ENCODE measurements at places on chromosomes 16 and 17.

GRCh38 chr17:46108550-46109110, 84.6 kb downstream of the KANSL1 start:
- DNase-seq: no peak

GRCh38 chr16:52929478-52930400, 123.0 kb downstream of the CHD9NB start:
- DNase-seq: no peak

- DNase-seq: no peak
These were observed 3.4 kb upstream of the HOXB5 start for GRCh38 chr17:48596735-48597527.

DNA sequence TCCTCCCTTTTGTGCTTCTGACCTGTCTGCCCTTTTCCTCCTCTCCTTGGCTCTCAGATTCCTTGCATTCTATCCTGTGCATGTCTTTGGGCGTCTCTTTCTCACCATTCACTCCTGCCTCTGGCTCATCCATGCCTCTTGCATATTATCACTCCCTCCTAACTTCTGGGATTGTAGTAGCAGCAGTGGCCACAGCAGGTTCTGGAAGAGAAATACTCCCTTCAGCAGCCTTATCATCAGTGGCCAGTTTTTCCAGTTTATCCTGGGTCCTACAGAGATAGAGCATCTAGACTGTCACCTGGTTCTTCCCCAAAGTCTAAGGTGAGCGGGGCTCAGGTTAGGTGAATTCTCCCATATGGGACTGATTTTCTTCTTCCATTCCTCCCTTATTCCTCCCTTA, 354.0 kb upstream of the CCL2 start:
- DNase-seq: no peak

- no peak for DNase-seq
These were observed 19.6 kb upstream of the P2RX1 start for GRCh38 chr17:3935825-3936355.

GRCh38 chr16:80720804-80721371, 83.5 kb downstream of the CDYL2 start:
- no peak for DNase-seq

GRCh38 chr17:49516180-49516579, 21.1 kb downstream of the NGFR start:
- DNase-seq: no peak

GRCh38 chr17:9874722-9875121, 30.3 kb downstream of the RCVRN start:
- DNase-seq: no peak

DNA sequence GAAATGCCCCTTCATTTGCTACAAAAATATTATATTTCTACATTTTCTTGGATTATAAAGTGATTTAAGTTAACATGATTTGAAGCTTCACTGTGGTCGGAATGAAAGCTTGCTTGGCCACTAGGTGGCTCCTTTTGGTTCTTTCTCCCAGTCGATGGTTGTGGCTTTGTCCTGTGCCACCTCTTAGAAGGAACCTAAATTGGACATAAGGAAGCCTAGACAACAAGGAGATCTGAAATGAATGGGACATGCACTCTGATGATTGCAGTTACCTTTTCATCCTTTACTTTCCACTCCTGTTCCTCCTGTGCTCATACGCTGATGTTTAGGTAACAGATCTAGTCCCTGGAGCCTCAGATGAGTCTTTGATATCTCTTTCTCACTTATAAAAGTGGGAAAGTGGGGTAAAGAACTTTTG, 39.2 kb downstream of the FTO start:
- no peak for DNase-seq

- DNase-seq: no peak
These were observed 51.8 kb downstream of the CA10 start for GRCh38 chr17:52106638-52107261.

GRCh38 chr17:40452216-40452787, 9.1 kb downstream of the IGFBP4 start:
- no peak for DNase-seq

DNA sequence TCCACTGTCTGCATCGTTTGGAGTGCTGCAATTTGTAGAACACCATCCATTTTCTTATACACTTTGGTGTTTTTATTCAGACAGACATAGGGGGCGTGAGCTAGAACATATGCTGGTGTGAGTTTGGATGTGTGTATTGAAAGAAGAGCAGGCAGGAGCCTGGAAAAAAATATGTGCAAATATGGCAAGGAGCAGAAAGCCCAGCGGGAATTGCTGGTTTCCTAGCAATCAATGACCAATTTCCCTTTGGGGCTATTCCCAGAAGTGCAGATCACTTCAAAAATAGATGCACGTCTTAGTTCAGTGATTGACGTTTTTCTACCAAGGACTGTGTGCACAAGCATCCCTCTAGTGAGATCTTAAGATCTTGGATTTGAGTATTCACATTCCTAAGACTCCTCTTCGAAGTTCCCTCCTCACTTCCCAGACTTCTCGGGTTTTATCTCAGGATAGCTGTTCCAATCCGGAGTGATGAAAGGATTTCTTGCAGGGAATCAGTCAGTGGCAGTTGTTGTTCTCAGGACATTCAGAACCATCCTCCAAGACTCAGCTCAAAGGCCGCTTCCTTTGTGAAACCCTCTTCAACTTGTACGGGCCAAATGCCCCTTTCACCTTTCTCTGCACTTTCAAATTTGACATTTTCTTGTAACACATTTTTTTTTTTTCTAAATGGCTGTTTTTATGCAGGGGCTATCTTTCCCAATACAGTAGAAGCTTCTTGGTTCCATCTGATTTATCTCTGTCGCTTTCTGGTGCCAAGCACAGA, 268.7 kb upstream of the ASIC2 start:
- DNase-seq: no peak

GRCh38 chr17:17824119-17824782, 12.5 kb downstream of the SREBF1 start:
- DNase-seq: no peak

DNA sequence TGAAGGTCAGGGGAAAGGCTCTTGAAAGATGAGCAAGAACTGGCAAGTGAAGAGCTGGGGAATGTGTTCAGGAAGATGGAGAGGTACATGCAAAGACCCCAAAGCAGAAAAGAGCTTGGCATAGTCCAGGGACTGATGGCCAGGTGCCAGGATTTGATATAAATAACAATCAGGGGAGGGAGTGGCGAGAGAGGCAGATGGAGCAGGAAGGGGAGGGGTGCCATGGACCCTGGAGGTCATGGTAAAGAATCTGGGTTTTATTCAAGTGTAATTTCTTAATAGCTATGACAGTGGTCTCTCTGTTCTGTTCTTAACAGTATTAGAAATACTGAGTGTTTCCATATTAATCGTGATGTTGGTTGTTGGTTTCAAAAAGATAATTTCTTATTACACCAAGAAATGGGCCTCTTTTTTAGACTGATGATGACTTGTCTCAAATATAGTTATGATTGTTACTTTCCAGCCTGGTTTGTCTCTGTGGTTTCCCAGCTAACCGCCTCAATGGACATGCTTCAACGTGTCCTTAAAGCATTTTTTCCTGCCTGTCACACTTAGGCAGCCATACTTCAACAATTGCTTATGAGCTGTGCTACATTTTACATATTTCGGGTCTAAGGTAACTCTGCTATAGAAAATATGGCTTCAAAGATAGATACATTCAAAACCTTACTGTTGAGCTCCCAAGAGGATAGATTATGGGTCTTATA, 49.4 kb downstream of the MYH10 start:
- no peak for DNase-seq

GRCh38 chr16:68744744-68745280, 7.7 kb downstream of the CDH1 start:
- no peak for DNase-seq

GRCh38 chr17:77861133-77861695, 97.3 kb upstream of the TNRC6C start:
- no peak for DNase-seq

DNA sequence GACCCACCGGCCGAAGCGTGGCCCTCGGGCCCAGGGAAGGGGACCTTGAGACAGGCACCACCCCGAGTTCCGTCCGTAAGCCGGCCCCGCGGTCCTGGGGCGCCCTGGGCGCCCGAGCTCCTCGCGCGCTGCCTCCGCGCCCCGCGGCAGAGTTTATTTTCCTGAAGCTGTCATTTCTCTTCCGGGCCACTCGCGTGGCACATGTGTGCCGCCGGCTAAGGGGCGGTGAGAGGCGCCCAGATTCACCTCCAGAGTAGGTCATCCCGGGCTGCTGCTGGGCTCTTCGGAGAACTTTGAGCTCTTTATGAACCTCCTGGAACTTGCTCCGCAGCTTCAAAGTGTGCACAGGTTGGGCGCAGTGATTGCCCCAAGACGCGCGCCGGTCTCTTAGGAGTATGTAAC, 489 bp downstream of the ZC3H18 start:
- DNase-seq: peak; percentile 47

DNA sequence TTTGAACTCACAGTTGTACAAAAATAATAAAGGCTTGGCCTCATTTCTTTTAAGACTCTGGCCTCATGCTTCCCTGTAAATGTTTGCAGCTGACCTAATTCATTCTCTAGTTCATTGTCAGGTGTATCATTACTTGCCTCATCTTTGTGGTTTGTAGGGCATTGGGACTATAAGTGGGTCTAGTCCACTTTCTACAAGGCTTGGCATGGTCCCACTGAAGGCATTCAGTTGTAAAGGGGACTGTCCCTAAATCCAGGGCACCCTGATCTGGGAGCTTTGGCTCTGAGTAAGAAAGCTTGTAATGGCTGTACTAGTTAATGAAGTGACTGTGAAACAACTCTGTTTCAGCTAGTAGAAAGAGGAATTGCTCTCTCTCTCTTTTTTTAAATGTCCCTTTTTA, 2.7 kb downstream of the KCTD2 start:
- no peak for DNase-seq

GRCh38 chr16:21656795-21657768, 4.7 kb upstream of the IGSF6 start:
- DNase-seq: peak; percentile 79

DNA sequence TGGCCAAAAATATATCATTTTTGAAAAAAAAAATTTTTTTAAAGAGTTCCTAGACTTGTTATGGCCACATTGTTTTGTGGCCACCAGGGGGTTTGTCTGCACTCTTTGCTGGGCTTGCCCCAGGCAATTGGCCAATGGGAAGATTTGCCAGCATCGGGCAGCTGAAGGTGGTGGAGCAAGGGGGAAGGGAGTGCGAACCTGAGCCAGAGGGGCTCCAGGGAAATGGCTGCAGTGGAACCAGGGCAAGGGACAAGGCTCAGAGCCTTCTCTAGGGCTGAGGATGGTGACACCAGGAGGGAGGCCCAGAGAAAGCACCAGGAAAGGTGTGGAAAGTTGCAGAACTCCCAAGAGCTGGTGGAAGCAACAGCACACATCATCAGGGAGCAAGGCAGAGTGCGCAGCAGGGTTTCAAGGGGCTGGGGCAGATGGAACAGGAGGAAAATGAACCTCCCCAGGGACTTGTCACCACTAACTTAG, 15.5 kb upstream of the CMIP start:
- DNase-seq: peak; percentile 29

- DNase-seq: no peak
These were observed 18.8 kb downstream of the HS3ST3A1 start for GRCh38 chr17:13582776-13583547.

DNA sequence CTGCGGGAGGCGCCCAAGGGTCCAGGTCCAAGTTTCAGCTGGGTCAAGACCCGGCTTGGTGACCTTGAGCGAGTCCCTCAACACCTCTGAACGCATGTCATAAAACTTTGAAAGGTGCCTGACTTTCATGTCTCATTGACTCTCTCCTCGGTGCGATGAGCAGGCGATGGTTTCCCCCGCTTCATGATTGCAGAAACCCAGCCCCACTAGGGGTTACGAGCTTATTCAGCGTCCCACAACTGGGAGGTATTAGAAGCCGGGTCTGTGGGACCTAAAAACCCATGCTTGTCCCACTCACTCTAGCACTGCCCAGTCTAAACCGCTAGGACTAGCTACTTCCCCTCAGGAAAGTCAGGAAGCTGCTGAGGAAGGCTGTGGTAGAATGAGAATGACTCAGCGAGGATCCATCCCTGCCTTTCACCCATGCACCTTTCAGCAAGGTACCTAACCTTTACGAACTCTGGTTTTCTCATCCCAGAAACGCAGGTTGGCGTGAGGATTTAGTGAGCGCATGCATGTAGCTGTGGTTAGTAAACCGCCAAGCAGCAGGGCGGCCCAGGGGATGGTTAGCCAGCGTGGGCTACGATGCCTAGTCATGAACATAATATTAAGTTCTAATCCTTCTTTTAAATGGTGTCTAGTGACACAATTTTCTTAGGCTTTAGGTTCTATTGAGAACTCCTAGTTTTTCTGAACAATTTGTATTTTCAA, 26.2 kb upstream of the RFFL start:
- DNase-seq: no peak

- DNase-seq: peak; percentile 69
These were observed 661 bp downstream of the TEX2 start for GRCh38 chr17:64262198-64262999.

DNA sequence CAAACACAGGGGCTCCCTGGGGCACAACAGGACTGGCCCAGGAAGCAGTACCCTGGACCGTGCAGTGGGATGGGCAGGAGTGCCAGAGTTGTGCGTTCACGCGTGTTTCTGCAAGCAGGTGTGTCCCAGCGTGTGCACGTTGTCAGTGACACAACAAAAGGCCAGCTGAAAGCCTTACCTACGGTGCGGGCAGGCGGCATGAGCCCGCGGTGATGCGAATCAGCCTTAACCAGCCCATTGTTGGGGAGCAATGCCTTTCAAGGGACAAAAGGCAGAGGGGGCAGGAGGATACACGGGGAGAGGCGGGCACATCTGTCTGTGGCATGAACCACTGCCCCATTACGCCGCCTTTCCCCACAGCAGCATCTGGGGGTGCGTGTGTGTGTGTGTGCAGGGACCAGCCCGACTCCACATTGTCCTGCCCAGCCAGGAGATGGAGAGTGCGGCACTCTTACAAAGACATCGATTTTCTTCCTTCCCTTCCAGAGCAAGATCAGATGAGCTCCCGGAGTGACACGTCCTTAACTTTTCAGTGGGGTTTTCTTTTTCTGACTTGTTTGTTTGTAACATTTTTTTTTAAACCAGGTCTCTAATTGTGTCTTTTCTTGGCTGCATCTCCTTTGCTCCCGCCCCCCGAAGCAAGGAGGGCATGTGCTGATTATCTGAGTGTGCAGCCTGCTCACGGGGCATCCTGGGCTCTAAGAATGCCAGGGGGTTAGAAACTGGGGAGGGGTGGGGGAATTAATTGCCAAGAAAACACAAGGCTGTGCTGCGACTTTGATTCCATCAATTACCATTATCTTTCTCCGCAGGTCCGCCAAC, 158.1 kb downstream of the ZNF423 start:
- DNase-seq: no peak

DNA sequence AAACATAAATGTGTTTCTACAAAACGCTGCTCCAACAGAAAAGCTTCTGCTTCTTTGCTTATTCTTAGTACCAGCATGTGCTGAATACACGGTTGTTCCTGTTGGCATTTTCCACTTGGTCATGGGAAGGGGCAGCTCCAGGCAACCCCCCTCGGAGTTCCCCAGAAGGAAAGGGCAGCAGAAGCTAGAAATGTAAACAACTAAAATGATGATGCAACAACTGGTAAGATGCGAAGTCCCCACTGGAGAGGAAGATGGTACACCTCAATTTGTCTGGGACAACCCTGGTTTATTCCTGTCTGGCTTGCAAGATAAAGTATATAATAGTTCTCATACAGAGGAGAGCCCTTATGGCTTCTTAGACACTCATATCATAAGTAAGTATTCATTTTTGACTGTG, 9.2 kb upstream of the CCL13 start:
- no peak for DNase-seq

Measured in CD4-positive, alpha-beta T cell treated with Interleukin-4 for 1 hour (primary cell).